ENCODE measurements at places on chromosomes 12 and 14.

DNA sequence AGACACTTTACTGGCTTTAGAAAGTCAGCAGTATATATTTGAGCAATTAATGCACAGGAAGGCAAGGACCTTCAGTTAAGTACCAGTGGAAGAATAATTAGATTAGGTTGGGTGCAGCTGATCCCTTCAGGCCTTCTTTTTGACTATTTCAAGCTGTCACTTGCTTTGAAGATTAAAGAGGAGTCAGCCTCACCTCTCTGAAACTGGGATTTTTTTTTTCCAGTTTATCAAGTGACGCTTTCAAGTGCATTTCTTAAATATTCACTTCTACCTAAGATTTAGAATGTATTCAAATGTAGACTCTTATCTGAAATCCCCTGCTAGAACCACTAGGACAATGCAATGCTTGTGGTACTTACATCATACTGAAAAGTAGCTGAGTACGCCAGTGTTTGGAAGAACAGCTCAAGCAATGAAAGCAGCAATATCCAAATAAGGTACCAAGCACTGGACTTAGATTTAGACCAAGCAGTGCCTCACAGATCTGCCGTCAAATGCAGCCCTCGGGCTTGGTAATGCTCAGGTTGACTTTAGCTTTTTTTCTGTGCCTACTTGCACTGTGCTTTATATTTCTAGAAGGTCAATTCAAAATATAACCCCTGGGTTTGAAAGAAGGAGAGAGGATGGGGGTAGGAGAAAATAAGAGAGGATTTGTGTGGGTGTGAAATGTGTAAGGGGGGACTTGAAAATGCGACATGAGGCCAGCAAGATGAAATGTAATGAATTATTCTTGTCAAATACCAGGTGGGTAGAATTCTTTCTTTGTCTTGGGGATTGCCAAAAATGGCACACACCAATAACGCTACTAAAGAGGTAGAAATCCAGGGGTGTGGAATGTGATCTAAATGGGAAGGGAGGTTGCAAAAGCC lies 3.7 kb upstream of the FERMT2 start:
- DNase-seq, result no peak

- no peak for DNase-seq
These were observed 9.7 kb downstream of the NCOR2 start for GRCh38 chr12:124557518-124558223.

DNA sequence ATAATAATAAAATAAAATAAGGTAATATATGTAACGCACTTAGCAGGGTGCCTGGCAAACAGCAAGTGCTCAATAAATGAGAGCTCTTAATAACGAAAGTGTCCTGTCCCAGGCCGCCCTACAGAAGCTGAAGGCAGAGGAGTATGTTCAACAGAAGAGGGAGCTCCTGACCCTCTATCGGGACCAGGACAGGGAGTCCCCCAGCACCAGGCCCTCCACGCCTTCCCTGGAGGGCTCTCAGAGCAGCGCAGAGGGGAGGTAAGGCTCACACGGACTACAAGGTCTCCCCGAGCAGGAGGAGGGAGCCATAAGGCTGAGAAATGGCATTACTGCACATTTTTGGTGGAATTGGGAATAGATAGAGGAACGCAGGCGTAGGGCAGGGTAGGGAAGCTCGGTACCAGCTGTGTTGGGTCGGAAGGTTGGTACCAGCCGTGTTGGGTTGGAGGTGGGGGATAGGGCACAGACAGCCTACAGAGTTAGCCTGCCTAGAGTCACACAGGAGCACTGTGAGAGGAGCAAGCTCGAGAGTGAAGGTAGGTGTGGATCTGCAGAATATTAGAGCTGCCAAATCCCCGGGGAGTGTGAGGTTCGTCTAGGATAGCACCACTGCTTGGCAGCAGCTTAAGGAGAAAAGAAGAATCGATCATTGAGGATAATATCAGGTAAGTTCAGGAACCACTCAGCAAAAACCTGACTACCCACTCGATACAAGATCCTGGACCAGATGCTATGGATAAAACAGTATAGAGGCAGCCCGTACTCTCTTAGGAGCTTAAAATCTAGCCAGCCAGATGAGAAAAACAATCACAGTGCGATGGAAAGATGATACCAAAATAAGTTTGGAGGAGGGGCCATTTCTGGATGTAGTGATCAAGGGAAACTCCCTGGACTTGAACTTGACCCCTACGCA lies 15.3 kb downstream of the TNFRSF1A start:
- DNase-seq, result no peak

- no peak for DNase-seq
These were observed 1.0 kb upstream of the ANO6 start for GRCh38 chr12:45214749-45215418.

DNA sequence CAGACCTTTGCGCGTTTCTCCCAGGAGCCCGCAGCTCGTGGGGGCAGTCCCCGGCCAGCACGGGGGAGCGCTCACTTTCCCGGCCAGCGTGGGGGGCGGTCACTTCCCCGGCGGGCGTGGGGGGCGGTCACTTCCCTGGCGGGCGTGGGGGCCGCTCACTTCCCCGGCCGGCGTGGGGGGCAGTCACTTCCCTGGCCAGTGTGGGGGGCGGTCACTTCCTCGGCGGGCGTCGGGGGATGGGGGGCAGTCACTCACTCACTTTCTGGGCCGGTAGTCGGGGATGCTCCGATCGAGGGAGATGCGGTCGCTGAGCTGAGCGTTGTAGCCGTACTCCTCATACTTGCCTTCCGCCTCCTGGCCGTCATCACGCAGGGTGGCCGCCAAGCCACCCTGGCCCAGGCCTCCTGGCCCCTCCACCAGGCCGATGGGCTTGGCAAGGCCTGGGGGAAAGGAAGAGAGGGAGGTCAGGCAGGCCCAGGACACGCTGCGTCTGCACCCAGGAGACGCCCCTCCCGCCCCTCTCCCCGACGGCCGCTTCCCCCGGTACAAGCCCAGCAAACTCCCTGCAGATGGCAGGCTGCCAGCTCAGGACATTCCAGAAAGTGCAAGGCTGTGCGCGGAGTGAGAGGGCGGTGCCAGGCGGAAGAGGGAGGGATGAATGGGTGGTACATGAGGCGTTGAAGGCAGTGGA lies 43.3 kb downstream of the GALNT9 start:
- no peak for DNase-seq

DNA sequence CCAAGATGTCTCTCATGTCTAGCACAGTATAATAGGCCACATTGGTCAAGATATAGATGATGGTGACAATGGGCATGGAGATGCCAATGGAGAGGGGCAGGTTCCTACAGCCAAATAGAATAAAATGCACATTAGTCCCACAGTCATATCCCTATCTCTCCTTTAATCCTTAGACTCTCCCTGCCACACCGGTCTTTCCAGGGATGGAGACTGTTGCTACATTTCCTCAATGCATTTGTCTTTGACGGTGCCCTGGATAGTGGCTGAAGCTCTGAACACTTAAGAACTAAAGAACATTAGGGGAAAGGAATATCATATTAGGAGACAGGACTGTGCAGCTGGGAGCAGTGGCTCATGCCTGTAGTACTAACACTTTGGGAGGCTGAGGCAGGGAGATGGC lies 9.7 kb downstream of the OXA1L start:
- no peak for DNase-seq

GRCh38 chr12:53483225-53483978 lies 15.9 kb downstream of the MAP3K12 start:
- DNase-seq, result no peak

- DNase-seq, result no peak
These were observed 19.8 kb upstream of the MED13L start for GRCh38 chr12:116297224-116297834.

- no peak for DNase-seq
These were observed 219.4 kb downstream of the CNTN1 start for GRCh38 chr12:40911676-40912075.

GRCh38 chr14:102667703-102668102 lies 75.3 kb downstream of the RCOR1 start:
- no peak for DNase-seq

- no peak for DNase-seq
These were observed 22.8 kb upstream of the OASL start for GRCh38 chr12:121061831-121062230.

DNA sequence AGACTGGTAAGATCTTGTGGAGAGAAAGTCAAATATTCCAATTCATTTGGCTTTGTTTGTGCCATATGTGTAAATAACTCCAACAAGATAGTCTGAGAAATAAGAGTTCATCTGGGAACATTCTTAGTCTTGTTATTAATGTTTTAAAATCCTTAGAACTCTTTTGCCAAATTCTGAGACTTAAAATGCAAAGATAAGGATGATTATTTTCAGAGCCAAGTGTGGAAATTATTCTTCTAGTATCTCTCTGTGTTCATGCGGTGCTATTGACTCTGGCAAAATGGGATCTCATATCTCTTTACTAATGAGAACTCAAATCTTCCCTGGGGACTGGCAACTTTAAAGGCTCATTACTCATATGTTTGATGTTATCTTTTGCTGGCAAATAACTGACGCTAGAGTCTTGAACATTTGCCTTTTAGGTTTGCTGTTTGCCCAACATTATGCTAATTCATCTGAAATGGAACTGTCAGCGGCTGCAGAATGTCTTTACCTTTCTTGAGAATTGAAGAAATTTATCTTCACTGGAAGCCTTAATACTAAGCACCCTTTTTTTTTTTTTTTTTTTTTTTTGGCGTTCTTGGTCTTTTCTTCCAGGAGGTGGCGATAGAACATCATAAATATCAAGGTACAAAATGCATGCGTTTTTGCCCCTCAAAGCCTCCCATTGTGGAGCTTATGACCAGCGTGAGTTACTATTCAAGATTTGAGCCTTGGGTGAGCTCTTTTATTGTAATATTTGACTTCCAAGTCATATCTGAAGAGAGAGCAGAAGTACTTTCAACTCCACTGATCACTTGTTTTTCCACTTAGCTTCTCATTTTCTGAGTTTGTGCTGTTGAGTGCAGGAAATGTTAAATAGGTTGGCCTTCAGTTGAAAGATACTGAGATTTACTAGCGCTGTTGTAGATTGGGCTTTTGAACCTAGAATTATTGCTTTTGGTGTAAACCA lies 86.5 kb downstream of the CAND1 start:
- peak; percentile 51 for DNase-seq

- no peak for DNase-seq
These were observed 11.3 kb upstream of the SLC5A8 start for GRCh38 chr12:101221301-101221700.

- DNase-seq, result no peak
These were observed 37.8 kb upstream of the DDHD1 start for GRCh38 chr14:53190938-53191337.

GRCh38 chr14:51993285-51993920 lies 4.1 kb downstream of the RTRAF start:
- DNase-seq, result no peak

GRCh38 chr12:132535019-132535418 lies 45.1 kb downstream of the FBRSL1 start:
- DNase-seq, result no peak

GRCh38 chr12:70577283-70577634 lies 60.0 kb downstream of the PTPRB start:
- DNase-seq, result no peak

- no peak for DNase-seq
These were observed 10.7 kb upstream of the NEUROD4 start for GRCh38 chr12:55008944-55009585.

DNA sequence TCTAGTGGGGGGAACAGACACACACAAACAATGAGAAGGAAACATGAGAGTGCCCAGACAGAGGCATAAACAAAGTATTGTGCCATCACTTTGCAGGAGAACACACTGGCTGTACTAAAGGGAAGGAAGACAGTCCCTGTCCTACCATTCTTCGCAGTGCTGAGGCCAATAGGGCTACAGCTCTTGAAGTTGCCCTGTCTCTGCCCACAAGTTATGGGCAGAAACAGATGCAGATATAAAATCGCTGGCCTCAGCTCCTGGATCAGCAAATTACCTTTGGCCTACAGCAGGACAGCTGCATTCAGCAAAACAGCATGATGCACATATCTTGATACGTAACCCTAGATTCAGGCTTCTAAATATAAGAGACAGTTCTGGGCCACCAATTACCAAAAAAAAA lies 23.0 kb upstream of the PRKAB1 start:
- no peak for DNase-seq

- DNase-seq, result no peak
These were observed 120.3 kb downstream of the GPR135 start for GRCh38 chr14:59344691-59345455.

- no peak for DNase-seq
These were observed 20.2 kb downstream of the CCDC38 start for GRCh38 chr12:95922231-95922630.

DNA sequence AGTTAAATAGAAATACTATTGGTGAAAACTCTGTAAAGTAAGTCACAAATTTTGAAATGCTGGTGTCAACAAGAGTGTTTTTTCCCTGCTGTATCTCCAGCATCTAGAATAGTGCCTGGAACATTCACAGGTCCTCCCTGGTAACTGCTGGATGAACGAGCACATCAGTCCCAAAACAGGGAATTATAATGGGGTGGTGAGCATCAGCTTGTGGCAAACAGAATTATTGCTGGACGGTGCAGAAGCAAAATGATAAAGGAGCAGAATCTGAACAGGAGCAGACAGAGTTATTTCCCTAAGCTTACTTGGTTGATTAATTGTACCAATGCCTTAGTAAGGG lies 129.9 kb downstream of the GRIP1 start:
- no peak for DNase-seq

- DNase-seq, result no peak
These were observed 212.5 kb upstream of the DDHD1 start for GRCh38 chr14:53365486-53366130.

Data from hippocampal formation (tissue), 2 donors.